G401 (cell line): ENCODE measurements at places on chromosomes 1 and 21.

DNA sequence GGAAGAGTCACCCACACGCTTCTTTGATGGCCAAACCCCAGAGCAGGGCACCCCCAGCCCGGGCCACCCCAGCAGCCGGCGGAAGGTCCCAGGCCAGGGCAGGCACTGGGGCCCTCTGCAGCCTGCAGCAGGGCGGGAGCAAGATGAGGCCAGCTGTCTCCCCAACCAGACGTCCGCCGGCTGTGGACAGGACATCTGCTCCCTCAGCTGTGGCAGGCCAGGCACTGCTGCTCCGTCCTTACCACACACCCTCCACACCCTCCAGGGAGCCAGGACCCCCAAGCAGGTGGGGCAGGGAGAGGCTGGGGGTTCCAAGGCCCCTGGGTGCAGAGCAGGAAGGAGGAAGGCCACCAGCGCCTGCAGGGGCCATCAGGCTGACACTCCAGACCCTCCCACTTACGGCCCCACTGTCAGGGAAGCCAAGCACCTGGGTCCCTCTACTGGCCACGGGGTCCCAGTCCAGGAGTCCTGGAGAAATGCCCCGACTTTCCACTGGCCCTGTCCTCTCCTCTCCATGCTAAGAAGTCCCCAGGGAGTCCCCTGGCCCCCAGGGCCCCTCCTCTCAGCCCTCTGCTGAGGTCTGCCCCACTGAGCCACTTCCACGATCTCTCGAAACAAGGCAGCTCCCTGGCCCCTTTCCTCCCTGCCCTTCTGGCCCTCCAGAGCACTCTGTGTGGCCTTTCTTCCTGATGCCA lies 5.6 kb downstream of the WNT9A start:
- DNase-seq, result no peak

- DNase-seq, result no peak
Measured at GRCh38 chr1:38783640-38784229, 75.8 kb downstream of the RRAGC start.

GRCh38 chr1:35883635-35884101 lies 659 bp downstream of the AGO1 start:
- DNase-seq, result peak; percentile 37

DNA sequence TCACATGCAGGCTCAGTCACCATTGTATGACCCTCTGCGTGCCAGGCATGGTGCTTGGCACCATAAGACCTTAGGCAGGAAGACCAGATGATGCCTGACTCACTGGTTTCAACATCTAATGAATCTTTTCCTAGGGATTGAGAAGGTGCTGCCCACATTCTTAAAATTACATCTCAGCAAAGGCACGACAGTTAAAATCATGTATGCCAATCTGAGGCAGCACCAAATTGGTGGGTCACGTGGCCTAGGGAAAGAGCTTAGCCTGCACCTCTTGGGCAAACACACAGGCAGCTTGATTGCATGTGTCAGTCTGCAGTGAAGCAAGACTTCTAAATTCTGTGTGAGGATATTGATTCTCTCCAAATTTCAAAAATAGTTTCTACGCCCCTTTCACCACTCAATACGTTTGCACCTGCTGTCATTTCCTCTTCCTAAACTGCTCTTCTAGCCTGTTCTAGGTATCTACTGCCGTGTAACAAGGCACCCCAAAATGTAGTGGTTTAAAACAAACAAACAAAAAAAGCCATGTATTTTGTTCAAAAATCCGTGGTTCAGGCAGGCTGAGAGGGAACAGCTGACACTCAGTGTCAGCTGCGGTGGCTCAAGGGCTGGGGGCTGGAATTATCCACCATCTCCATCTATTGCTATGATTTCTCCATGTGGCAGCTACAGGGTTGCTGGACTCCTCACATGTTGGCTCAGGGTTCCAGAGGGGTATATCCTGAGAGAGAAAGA lies 160.2 kb upstream of the FGGY start:
- DNase-seq, result no peak

GRCh38 chr1:206668351-206668750 lies 16.4 kb upstream of the MAPKAPK2 start:
- DNase-seq, result no peak

DNA sequence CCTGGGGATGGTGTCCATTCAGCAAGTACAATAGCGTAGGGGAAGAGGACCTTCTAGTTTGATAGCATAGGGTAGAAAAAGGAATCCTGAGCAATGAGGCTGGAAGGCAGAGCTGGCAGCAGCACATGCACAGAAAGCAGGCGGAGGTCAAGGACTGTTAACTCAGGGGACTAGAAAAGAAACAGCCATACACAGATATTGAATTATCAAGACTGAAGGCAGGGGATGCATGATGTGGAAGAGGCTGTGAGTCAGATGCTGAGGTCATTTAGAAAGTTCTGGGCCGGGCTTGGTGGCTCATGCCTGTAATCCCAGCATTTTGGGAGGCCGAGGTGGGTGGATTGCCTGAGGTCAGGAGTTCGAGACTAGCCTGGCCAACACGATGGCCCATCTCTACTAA lies 65.6 kb downstream of the OPTC start:
- DNase-seq, result no peak

DNA sequence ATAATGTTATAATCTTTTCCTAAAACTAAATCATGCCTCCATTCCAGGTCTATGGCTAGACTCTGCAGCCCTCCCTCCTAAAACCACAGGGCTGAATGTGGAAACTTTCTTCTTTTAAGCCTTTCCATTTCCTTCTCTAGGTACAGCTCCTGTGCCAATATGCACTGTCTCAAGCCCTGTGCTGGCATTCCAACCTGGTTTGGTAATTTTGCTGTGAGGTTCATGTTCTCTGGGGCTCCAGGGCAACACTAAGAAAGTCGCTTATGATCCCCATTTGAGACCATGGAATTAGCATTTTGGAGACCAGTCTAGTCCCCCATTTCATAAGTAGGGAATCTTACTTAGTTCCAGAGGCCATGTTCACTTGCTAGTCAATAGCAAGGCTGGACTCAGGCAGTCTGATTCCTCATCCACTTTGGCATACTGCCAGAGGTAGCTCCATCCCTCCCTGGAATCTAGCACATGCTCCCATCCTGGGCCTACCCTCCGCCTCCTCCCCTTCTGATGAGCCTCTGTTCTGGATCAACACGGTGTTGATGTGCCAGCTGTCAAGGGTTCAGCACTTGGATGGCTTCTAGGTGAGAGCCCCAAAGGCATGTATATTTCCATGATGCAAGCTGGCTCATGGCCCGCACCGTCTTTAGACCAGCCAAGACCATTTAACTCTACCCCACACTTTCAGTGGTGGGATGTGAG lies 36.5 kb downstream of the ZMYND12 start:
- peak; percentile 12 for DNase-seq

- DNase-seq, result peak; percentile 99
Measured at GRCh38 chr1:205444931-205445645, 10.8 kb downstream of the BLACAT1 start.

DNA sequence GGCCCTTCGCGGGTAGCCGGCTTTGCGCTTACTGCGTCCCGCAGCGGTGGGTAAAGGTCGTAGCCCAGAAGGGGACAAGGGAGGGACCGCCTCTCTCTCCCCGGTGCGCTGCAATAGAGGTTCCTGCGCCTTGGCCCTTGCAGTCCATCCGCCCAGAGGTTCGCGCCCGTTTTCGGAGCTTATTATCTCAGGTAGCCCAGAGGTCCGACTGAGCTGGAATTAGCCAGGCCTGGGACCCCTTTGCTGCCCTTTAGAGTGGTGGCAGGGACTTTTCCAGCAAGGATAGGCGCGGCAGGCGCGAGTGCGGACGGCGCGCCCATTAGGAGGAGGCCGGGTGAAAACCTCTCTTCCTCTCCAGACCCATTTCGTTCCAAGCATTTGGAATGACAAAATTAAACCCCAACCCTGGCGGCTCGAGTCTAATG lies 5.0 kb downstream of the LHX4 start:
- no peak for DNase-seq

- no peak for DNase-seq
Measured at GRCh38 chr1:113857776-113858175, 13.7 kb downstream of the PTPN22 start.

GRCh38 chr1:15835205-15835740 lies 12.2 kb upstream of the SPEN start:
- no peak for DNase-seq

GRCh38 chr21:29697555-29698193 lies 242.1 kb downstream of the GRIK1 start:
- no peak for DNase-seq

GRCh38 chr1:118486199-118486598 lies 301.2 kb upstream of the SPAG17 start:
- no peak for DNase-seq

DNA sequence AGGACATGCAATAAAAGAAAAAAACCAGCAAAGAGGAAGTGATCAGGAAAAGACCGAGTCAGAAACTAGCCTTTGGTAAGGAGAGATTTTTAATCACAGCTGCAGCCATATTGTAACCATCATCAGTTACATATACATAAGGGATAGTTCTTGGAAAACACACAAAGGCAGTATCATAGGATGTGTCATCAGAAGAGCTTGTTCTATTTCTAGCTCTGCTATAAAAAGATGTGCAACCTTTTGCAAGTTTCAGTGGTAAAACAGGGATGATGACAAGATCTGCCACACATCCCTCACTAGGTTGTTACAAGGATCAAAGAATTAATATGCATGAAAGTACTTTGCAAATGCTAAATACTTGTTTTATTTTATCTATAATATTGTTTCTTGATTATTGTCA lies 342.0 kb downstream of the VAV3 start:
- no peak for DNase-seq

DNA sequence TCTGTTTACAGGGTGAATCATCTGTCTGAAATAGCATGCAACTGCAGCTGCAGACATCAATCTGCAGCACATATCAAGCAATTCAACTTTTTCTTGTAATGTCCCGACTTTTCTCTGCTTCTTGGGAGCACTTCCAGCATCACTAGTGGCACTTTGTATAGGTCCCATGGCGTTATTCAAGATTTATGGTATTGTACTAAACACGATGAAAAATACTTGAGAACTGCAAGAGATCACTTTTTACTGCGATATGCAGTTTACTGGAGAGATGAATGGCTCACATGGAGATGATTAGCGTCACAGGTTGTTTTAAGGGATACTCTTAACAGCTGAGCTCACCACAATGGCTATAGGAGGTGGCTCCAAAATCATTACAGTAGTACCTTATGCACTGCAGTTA lies 7.2 kb upstream of the SCMH1 start:
- no peak for DNase-seq

DNA sequence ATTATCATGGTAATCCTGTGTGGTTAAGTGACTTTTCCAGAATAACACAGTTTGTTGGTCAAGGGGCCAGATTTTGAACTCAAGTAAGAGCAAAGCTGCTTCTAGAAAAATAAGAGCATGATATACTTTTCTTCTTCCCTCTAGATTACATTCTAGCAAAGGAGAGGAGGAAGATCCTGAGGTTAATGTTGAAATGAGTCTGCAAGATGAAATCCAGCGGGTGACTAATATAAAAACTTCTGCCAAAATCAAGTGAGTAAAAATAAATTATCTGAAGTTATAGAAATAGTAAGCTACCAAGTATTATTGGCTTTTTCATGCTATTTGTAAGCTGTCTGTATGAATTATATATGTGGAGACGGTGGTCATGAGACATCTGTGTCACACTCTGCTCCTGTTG lies 12.8 kb downstream of the WDR3 start:
- DNase-seq, result no peak

DNA sequence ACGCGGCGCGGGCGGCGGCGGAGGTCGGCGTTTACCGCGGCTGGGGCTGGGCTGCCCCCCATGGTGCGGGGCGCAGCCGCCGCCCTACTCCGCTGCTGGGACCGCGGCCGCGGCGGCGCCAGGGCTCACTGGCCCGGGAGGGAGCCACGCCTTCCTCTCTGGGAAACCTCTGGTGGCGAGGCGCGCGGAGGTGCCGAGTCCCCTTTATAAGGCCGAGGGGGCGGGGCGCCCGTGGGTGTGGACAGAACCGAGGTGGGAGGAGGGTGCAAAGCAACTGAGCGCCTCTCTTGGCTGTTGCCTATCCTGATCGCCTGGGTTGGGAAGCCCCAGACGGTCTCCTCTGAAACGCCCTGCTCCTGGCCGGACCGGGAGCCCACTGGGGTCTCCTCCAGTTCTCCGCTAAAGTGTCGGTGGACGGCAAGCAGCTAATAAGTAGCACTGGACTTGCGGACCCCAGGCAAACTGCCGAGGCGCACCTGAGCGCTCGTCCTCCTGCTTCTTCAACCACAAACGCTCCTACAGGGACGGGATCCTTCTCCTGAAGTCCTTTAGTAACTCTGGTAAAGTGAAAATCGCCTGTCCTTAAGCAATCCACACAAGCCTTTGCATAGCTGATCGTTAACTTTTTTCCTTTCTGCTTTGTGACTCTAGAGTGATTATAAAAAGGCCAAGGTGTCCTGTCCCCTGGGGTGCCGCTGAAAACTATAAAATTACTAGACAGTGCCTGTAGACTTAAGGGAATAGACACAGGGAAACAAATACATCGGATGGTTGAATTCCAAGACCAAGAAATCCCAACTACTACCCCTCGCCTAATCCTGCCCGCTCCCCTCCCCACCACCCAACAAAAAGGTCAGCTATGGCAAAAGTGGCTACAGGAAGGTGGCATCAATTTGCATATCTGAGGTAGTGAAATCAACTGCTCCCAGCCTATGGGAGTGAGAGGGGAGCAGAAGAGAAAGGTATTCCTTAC lies at the start of gene PTGER3:
Gene PTGER3, minus strand, starts transcription at position 182 of the 973 bp plus-strand sequence. CDS start 239 bp downstream, outside the sequence.
- no peak for DNase-seq

DNA sequence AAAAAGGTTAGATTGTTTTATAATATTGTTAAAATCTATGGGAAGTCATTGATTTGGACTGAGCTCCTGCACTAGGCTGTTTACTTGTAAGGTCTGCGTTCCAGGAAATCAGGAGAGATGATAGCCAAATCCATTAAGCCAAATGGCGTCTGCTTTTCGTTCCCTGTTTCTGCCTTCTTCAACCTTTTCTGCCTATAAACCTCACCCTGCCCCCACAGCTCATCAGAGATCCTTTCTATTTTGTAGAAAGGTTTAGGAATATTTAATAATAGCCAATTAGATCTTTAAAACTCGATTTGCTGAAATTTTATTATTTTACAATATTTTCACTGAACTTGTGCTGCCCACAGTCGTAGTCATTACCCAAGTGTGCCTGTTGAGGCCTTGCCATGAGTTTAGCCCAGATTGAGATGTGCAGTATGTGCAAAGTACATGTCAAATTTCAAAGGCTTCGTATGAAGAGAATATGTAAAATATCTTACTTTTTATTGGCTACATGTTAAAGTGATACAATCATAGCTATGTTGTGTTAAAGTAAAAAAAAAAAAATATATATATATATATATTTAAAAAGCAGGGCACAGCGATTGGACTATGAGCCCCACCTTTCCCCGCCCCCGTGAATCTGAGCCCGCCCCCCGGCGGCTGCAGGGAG lies 444 bp upstream of the IARS2 start:
- DNase-seq, result no peak

DNA sequence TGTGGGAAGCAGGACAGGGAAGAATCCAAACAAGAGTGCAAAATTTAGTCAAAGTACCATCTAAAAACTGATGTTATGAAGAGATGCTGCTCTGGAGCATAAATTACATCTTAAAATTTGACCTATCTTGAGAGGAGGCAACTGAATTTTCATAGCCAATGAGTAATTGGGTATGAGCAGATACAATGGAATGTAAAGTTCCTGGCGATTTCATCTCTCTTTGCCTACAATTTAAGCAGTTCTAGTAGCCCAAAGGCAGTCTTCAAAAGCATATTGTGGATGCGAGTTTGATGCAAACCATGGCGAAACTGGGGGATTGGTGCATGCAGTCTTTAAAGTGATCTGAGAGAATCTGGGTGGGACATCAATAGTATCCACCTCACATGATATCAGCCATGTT lies 1265.9 kb downstream of the BRINP3 start:
- DNase-seq, result no peak
